ENCODE measurements at places on chromosomes 1 and 21. TPM values are rescaled to one million over a fixed set of nuclear protein-coding genes. Genes with fewer than 3 reads are reported as not detected.

The KRTAP8-1 gene
- total RNA-seq: not detected

The GART gene
- 21.1 TPM for total RNA-seq

The HSPB7 gene
- total RNA-seq: 2.9 TPM

The OLIG2 gene
- not detected for total RNA-seq

The KCNT2 gene
- total RNA-seq: 1.7 TPM

The PRCC gene
- 6.4 TPM for total RNA-seq
